Esophagus muscularis mucosa (tissue), 4 donors: ENCODE measurements at places on chromosomes 5 and 9. TPM values are rescaled to one million over a fixed set of nuclear protein-coding genes. Genes with fewer than 3 reads are reported as not detected.

GRCh38 chr5:76565009-76565408, 58.2 kb downstream of the F2RL2 start:
- no peak for DNase-seq

GRCh38 chr5:1748845-1749244, 50.8 kb downstream of the MRPL36 start:
- no peak for DNase-seq

DNA sequence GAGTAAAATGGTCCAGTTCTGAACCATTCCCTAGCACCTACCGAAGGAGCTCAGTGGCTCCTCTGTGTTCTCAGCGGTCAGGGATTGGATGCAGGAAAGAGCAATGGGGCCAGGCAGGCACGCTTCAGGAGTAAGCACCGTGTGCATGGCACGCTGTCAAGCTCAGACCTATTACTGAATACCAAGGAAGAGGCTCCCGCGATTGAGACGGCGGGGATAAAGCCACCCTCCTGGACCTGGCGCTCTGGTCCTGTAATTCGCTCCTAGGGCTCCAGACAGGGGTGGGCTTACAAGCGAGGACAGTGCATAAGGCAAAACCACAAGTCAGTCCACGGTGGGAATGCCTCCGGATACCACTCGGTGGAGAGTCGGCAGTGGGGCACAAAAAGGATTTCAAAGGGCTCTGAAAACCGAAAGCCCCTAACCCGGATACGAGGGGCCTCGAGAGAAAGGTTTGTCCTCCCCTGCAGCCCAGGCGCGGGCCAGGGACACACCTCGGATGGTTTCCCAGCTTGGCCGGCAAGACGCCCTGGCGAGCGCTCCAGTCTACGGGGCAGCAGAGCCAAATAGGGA, 988 bp downstream of the OXCT1 start:
- no peak for DNase-seq

DNA sequence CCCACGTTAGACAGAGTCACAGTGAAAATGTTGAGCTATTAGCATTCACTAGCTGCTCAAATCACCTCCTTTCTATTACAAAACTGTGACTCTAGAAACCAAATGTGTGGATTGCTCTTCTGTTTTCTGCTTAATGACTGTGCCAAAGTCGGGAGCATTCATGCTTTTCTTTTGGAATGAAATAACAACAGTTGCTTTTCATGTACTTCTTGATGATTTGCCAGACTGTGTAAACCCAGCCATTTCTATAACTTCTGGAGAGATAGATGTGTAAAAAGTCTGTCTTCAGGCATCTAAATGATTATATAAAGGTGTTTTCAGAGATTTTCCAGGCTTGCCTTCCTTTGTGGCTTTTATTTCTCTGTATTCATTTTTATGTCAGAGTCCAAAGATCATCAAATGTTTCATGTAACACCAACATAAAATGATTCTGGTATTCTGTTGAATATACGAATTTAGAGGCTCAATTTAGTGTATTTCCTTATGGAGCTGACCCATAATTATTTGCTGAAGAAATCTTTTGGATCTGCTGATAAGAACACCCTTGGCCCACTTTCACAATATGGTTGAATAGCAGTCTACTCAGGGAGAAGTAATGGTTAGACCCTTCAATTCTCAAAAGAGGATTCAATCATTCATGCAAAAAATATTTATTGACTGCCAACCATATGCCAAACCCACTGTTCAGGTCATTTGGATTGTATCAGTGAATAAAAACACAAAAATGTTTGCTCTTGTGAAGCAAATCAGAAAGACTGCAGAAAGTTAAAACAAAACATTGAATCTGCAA, 581.2 kb downstream of the CDH18 start:
- no peak for DNase-seq

DNA sequence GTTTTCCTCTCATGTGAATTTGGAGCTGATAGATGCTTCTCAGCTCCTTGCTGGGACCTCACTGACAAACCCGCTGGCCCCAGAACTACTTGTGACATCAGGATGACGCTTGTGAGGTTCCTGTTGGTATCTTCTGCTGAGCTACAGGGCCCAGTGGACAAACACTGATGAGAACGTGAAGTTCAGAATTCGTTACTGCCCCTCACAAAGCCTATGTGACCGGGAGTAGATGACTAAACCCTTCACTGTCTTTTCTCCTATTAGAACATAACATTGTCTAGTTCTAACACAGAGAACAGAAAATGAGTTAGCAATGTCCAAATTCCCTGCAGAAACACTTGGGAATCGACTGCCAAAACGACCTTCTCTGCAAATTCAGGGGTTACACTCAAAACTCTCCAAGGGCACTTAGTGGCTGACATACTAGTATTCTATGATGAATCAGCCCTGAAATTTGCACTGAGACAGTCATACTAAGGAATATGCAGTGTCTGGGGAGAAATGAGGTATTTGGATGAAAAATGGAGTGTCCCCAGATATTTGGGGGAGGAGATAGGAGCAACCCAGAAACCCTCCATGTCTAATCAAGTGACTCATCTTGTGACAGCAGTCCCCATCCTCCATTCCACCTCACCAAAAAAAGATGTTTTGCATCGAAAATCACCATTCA, 143.2 kb upstream of the TRIM32 start:
- DNase-seq = peak; percentile 72

GRCh38 chr9:112842555-112842954, 48.1 kb downstream of the SLC46A2 start:
- no peak for DNase-seq

GRCh38 chr9:89869793-89870580, 265.2 kb downstream of the GADD45G start:
- DNase-seq = no peak

- no peak for DNase-seq
These were observed 23.2 kb upstream of the LRRC14B start for GRCh38 chr5:167982-168660.

- DNase-seq = no peak
These were observed 58.4 kb downstream of the ARL15 start for GRCh38 chr5:54251981-54252380.

DNA sequence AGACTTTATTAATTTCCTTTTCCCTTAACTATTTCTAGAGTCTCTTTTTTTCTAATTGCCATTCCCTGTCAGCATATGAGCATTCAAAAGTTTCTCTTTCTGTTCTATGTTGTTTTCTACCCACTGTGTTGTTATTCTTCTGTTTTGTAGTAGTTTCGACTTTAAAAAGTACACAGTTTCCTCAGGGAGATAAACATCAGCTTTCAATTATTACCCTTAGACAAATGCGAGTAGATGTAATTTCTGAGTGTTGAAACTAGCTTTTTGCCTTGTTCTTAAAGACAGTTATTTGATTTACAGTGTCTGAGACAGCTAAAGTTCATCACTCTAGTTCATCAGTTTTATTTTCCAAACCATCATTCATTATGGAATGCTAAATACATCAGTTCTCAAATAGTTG, 19.5 kb downstream of the MTREX start:
- no peak for DNase-seq

GRCh38 chr5:20611620-20612019, 623.6 kb upstream of the CDH18 start:
- no peak for DNase-seq

- DNase-seq = no peak
These were observed 13.0 kb upstream of the FAM151B start for GRCh38 chr5:80474929-80475328.

DNA sequence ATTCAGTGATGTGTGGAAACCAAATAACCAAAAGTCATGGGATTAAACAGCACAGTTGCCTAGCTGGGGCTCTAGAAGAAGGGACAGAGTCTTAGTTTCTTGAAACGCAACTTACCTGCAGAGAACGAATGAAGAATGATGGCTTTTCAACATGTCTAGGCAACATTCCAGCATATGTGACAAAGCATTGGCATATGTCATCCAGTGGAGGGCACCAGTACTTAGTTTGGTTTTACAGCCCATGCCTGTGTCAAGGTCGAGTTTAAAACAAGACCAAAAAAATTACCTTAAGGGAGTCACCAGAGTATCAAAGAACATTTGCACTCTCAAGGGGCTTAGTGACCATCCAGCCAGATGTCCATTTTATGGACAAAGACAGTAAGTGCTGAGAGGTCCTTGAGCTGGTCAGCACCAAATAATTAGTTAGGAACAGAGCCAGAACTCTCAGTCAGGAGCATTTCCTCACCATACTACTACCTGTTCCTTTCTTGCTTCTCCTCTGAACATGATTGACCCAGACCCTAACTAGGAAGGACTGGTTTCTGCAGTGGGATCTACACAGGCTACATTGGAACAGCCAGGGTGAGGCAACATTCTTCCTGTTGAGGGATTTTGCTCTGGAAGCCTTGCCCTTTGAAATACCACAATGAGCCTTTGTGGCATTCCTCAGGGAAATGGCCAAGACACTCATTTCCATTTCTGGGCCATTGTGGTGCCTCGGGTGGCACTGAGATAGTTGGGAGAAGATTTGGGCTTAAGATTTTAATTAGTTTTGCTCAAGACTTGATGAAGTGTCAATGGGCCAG, 75.4 kb upstream of the ANKH start:
- no peak for DNase-seq

GRCh38 chr9:17614250-17614649, 35.4 kb downstream of the SH3GL2 start:
- DNase-seq = no peak

DNA sequence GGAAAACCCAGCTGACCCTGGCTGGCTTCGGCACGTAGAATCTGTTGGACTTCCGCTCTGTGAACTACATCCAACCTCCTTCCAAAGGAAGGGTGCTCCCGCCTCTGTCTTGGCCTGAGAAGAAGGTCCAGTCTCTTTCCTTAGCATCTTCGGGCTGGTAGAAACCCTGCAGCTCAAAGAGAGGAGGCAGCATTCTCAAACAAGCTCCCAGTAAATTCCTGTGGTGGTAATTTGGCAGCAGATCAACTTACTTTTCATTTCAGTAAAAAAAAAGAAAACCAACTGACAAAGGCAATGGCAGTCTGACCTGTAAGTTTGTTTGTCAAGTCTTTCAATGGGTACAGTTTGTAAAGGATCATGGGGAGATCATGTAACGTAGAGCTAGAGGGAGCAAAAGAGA, 176.7 kb downstream of the MED10 start:
- DNase-seq = no peak

- DNase-seq = no peak
These were observed 456.9 kb downstream of the BNC2 start for GRCh38 chr9:16413509-16414016.

- DNase-seq = no peak
These were observed 294.0 kb downstream of the EFNA5 start for GRCh38 chr5:107376546-107377276.

- no peak for DNase-seq
These were observed 15.7 kb upstream of the MAT2B start for GRCh38 chr5:163489745-163490075.

DNA sequence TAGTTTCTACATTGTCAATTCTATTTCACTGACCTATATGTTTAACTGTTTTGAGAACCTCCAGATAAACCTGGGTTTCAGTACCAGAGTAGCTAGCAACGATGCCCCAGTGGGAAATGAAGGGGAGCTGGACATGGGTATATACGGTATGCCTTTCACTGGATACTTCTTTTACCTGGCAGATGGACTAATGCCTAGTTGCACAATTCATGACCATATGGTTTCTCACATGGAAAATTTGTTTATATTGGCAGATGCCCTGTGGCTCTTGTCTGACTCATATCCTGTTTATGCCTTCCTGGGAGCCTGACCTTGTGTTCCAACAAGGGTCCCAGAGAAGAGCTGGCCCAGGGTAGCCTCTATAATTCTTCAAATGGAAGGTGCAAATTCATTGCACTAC, 144.1 kb downstream of the MAT2B start:
- no peak for DNase-seq

DNA sequence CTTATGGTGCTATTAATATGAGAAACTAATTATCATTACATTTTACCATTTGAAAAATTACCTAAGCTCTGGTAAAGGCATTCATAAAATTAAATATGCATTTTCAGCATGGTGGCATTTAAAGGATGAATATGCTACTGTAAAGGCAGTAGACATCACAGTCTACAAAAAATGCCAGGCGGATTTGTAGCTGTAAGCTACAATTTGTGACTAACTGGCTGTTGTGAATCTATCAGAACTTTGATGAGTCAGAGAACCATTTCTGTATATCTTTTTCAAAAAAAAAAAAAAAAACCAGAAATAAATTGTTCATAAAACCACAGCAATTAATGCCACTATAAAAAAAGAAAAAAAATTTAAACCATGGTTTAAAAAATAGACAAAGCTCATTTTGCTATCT, 186.3 kb downstream of the NFIB start:
- no peak for DNase-seq

DNA sequence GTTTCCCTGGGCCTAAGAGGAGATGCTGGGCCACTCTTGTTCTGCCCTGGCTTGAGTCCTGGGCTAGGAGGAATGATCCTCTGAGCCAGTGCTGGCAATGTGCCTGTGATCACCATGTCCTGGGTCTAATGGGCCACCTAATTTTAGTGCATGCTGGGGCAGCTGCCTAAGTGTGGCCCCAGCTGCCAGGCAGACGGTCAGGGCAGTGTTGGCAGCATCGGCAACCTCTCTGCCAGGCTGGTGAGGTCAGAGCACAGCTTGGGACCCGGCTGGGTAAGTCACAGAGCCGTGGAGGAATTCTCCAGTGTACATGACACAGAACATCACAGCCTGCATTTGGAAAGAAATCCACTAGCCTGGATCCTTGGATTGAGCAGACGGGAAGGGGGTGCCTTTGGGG, 21.4 kb upstream of the PITX1 start:
- no peak for DNase-seq

GRCh38 chr5:383066-383465, 59.9 kb upstream of the EXOC3 start:
- no peak for DNase-seq

Gene C7
- total RNA-seq = 713 TPM

Gene CARD9
- 2.0 TPM for total RNA-seq

Gene MYMK
- not detected for total RNA-seq

Gene ENTPD2
- total RNA-seq = 0.99 TPM

Gene PCDHB6
- 0.46 TPM for total RNA-seq

Gene PCA3
- total RNA-seq = 1.0 TPM

Gene DDX4
- not detected for total RNA-seq

Gene INSL6
- not detected for total RNA-seq

Gene TYRP1
- total RNA-seq = 0.63 TPM

Gene PCSK5
- 32.7 TPM for total RNA-seq
